Activated CD8-positive, alpha-beta memory T cell treated with anti-CD3 and anti-CD28 coated beads, Interleukin-2, amount 10 ng/mL, durations not matched to agents 7 days and 5 days (primary cell): ENCODE measurements at places on chromosomes 4 and X.

DNA sequence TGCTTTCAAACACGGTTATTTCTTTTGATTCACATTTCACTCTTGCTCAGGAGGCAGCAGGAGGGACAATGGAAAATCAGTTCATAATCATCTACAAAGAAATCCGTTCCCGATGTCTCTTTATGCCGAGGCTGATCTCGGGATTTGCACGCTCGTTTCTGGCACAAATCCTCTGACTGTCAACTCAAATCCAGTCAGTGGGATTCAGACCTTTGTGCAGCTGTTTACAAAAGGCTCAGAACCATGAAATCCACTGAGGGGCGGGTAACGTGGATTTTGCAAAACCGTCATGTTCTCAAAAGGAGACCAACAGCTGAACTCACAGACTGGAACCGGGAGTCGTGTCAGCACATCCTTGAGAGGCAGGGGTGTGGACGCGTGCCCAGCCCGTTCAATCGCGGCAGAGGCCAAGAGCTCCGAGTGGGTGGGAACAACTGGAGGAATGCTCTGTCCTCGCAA lies 46.4 kb downstream of the ACOX3 start:
- no peak for DNase-seq

DNA sequence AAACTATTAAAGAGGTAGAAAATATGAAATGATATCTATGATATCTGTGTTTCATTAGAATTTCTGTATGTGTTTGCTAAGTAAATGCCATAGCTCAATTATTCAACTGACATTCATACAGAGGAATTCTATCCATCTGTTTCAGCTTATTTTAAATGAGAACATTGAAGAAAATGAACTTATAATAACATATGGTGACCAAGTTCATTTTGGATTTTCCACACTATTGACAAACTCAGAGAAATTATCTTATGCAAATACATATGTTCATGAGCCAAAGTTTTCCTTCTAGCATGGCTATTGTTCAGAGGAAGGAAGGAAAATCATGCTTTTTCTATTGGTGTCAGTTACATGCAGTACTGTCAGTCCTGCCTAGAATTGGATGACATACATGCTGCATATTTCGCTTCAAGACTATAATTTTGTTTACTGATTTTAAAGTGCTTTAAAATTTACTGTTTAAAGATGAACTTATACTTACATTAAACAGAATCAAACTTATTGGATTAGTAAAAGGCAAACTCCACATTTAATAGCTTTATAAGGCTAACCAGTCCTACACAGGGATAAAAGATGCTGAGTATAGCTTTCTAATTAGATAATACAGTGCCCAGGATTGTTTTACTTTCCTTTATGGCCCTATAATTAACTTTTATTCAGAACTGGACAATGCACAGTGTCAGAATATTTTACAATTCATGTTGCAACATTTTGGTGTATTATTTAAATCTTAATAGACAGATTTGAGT lies 646.2 kb downstream of the TRAM1L1 start:
- DNase-seq, result no peak

- no peak for DNase-seq
Observed at GRCh38 chr4:27128443-27128842, 267.8 kb downstream of the STIM2 start.

DNA sequence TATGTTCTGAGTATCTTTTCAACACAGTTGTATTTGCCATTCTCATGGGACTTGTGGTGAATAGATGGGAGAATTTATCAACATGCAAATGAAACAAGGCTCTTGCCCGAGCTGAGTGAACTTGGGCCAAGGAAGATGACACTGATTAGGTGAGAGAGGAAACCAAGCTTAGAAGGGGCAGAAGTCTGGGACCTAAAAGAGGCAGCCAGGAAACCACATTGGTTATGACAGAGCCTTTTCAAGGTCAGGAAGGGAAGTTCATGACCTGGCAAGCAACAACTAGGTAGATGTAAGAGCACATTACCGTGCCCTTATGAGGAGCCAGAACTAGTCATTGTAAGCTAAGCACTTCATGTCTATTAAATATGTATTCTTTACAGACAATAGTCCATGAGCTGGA lies 590.3 kb downstream of the PACRGL start:
- DNase-seq, result no peak

DNA sequence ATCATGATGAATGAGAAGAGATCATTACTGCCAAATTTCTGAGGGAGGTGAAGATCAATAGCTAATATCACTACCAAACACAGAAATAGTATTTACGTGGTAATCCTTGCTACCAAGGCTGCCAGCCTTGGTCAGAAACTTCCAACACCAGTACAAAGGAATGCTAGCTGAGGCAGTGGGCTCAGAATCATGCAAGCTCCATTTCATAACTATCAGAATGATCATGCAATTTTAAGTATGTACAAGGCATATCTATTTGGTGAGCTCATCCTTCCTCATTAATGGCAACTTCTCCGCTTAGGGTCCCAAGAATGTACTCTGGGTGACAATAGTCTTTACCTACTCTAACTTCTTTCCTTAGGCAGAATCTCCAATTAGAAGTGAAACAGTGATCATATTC lies 135.0 kb downstream of the GPC3 start:
- DNase-seq, result no peak

- DNase-seq, result no peak
Observed at GRCh38 chrX:78316265-78316664, 11.1 kb downstream of the CYSLTR1 start.

- no peak for DNase-seq
Observed at GRCh38 chr4:77593993-77594392, 11.6 kb upstream of the CXCL13 start.

GRCh38 chr4:93759506-93759905 lies 69.0 kb upstream of the ATOH1 start:
- no peak for DNase-seq

GRCh38 chr4:73006286-73006990 lies 63.1 kb downstream of the COX18 start:
- DNase-seq, result no peak

GRCh38 chr4:81919810-81920209 lies 448.1 kb upstream of the RASGEF1B start:
- no peak for DNase-seq

DNA sequence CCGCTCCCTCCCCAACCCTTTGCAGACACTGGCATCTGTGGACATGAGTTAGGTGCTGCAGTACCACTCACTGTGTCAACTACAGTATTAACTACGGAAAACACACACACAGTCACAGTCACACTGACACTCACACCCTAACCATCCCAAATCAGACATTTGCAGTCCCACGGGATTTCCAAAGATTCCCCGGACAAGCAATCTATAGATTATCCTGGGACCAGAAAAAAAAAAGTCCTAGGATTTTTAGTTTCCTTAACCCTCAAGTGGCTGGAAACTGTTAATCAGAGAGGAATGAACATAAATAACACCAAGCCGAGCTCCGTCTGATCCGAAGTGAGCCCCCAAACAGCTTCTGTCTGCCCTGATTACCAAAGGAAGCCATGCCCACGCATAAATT lies 81.9 kb upstream of the DHRSX start:
- no peak for DNase-seq

DNA sequence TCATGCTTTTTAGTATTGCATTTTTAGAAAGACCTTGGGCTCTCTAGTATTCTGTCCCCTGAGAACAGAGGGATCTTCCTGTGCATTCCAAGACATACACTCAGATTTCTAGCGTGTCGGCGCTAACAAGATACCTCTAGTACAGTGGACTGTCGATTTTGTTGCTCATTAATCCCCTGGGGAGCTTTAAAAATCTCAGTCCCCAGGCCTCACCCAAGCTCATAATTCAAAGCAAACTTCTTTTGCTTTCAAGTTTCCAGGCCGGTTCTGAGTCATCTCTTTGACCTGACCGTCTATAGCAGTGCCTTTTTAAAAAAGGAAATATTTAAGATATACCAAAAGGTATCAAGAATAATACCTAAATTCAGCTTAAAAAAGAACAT lies 137.0 kb downstream of the AMMECR1 start:
- DNase-seq, result no peak

DNA sequence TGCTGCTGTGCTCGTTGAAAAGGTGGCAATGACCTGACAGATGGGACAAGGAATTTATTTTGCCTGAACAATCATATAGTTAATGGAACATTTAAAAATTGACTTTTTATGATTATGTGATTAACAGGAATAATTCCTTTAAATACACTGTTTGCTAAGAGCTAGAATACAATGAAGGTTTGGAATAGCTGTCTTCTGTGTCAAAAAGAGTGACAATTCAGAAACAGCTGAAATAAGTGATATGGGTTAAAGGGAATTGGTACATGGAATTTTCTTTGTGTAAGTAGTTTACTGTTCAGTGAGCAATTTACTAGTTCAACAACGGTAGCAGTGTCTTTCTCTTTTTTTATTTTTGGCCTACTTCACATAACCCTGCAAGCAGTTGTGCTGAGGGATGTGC lies 1083.5 kb upstream of the GRID2 start:
- DNase-seq, result no peak

DNA sequence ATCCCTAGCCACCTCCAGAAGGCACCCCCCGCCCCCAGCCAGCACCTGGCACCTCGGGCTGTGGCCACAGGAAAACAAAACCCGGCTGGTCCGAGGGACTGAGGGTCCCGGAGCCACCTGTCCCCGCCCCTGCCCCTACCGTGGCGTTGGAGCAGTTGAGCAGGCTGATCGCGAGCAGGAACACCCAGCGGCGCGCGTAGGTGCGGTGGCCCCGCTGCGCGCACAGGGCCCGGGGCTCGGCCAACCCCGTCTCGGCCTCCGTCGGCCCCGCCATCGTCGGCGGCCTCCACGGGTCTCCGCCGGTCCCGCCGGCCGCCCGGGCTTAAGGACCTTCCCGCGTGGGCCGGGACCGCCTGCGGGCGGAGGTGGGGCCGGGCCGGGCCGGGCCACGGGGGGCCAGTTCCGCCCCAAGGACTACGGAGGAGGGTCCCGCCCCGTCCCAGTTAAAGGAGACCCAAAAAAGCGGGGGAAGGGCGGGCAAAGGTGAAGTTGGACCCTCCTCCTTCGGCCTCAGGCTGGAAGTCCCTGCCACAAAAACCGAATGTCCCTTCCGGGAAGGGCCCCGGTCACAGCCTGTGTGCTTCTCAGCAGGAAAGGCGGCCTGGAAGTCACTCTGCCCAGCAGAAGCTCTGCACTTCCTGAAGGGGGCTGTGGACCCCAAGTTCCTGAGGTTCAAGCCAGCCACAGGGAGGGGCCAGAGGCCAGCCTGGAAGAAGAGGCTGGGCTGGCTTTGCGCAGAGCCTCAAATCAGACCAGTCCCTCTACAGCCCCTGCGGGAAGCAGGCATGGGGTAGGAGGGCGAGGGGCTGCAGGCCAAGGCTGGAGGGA lies at the start of gene SLC49A3:
TSS of gene SLC49A3 (minus strand) at position 298 of the 828 bp plus-strand sequence. CDS start at position 274, 24 bp downstream.
- DNase-seq, result peak; percentile 40

GRCh38 chr4:11397146-11397545 lies 31.5 kb downstream of the HS3ST1 start:
- no peak for DNase-seq

DNA sequence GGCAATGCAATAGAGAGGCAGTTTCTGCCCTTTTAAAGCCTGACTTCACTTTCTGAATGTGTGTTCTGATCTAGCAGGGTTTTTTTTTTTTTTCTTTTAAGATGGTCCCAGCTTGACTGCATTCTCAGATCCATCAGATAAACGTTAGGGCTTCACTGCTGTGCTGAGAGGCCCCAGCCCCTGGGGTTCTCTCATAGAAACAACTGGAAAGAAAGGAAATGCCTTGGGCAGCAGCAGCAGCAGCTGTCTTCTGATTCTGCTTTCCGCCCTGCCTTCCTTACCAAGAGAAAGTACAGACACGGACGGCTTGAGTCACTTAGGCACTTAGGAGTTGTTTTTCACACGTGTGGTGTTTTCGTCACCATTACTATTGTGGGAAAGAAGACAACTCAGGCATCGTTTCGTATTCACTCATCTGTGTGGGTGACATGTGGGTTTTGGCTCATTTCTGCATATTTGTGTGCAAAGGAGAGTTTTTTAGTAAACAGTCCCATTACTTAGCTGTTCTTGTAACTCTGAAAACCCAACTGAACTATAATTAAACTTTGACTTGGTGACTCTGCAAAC lies 172.0 kb downstream of the PTTG2 start:
- DNase-seq, result peak; percentile 92

GRCh38 chr4:156676116-156676851 lies 295.3 kb downstream of the PDGFC start:
- DNase-seq, result no peak

DNA sequence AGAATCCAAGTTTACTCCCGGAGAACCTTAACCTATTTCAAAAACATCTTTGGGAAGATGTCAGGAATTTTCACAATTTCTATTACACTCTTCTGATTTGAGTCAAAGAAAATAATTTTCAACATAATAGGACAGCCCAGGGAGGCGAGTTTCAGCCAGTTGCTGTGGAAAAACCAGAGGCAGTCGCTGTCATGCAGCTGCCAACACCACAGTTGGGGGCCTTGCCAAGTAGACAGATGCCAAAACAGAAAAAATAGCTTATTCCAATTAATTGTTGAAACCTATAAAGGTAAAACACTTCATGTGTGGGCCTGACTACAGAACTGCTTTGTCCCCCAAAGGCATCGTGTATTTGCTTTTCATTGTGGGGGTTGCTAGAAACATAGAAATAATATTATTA lies 225.8 kb downstream of the DMD start:
- no peak for DNase-seq

GRCh38 chr4:80026100-80026499 lies 46.9 kb downstream of the ANTXR2 start:
- DNase-seq, result no peak

DNA sequence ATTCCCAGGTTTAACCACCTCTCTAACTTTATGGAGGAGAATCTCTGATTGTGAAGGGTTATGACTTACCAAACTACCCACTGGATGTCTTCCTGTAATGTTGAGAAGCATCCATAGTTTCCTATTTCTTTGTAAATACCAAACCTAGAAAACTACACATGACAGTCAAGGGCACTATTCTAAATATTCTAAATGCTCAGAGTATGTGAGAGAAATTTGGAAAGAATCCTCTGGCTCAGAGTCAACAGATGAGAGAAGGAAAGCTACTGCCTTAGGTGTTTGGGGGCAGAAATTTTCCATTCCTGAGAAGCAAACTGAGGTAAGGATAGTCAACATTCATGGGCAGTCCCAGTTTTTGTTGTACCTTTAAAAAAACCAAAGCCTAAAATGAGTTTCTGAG lies 155.8 kb downstream of the KCNIP4 start:
- no peak for DNase-seq

GRCh38 chr4:57989430-57989829 lies 879.2 kb upstream of the IGFBP7 start:
- DNase-seq, result no peak

- no peak for DNase-seq
Observed at GRCh38 chr4:61619528-61619927, 419.4 kb downstream of the ADGRL3 start.

DNA sequence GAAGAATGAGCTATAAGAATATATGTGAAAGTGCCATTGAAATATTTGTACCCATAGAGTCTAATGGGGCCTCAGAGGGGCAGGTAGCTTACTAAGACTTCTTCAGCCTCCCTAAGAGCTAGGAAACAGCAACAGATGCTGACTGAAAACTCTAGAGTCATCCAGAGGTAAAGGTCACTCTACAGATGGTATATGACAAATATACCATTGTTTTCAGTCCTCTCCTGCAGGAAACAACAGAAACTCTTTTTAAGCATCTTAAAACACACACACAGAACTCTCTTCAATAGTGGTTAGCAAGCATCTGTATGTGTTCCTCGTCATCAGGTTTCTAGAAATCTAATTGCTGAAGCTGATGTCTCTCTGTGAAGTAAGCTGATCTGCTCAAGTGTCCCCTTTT lies 313.8 kb upstream of the GATB start:
- DNase-seq, result no peak
